ENCODE measurements at places on chromosomes 6 and 20. TPM values are rescaled to one million over a fixed set of nuclear protein-coding genes. Genes with fewer than 3 reads are reported as not detected.

DNA sequence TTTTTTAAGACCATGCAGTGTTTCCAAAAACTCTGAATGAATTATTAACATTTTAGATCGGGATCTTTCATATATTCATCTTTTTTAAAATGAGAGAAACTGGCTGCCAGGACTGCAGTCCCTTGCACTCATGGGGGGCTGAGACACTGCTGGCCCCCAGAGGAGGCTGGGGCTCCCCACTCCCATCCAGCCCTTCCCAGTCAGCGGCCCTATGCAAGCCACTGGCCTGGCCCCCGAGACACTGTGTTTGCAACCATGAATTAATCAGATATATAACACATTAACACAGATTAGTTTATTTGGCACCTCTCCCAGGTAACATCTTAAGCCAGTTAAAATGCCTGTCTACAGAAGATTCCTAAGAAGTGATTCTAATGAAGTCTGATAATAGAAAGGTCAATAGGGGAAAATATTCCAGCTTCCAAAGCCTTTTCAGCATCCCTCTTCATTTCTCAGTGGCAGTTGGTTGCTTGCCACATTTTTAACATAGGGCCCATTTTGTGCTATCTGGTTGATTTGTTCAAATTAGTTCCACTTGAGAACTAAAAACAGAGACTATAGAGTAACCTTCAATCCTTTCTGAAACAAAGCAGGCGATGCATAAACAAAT is 184.4 kb upstream of the FBXL4 start:
- DNase-seq: no peak

The SLC16A10 gene
- polyA plus RNA-seq: 4.3 TPM

The C20orf141 gene
- not detected for polyA plus RNA-seq

DNA sequence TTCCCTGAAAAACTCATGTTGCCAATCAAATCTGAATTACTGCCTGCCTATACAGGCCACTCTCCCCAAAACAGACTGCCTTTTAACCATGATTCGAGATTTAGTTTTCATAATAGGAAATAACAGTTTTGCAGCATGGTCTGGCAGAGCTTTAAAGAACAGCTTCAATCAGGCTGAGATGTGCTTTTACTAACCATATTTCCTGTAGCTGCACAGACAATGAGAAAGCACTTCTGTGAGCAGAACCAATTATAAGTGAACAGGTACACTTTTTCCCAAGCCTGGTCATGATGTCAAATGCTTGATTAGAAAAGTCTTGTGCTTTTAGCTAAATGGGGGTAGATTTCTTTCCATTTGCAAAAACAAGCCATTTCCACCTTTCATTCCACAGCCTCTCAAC is 108.2 kb downstream of the THEMIS start:
- DNase-seq: no peak

The PRKN gene
- 2.4 TPM for polyA plus RNA-seq

The RIOK1 gene
- 37.1 TPM for polyA plus RNA-seq

DNA sequence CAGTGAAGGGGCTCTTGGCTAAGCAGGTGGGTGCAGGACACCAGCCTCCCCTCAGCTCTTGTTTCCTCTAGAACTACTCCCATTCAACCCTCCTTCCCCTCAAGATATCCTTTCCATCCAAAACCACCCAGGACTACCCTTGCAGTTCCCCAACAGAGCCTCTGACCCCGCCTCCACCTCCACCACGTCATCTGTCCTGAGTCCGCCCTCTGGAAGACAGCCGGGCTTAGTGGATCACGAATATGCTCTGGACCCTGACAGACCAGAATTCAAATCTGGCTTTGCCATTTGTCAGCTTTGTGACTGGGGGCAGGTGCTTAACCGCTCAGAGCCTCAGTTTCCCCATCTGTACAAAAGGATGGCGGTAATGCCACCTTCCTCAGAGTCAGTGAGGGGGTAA is 31.4 kb downstream of the TFEB start:
- DNase-seq: no peak

GRCh38 chr6:149694921-149695320 is 23.0 kb downstream of the LATS1 start:
- no peak for DNase-seq

DNA sequence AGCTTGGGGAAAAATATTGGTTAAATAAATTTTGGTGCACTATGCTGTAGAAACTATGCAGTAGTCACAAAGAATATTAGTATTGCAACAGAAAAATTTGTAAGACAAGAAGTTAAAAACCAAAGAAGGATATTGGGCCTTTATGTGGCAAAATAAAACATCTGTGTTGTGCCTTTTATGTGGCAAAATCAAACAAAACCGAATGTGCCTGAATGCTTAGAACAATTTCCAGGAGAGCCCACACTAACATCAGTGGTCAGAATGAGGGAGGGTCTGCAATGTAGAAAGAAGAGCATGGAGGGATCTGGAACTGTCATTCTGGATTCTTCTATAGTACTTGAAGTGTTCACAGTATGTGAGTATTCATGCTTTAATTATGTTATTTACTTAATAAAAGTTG is 75.2 kb downstream of the L3MBTL3 start:
- DNase-seq: no peak

DNA sequence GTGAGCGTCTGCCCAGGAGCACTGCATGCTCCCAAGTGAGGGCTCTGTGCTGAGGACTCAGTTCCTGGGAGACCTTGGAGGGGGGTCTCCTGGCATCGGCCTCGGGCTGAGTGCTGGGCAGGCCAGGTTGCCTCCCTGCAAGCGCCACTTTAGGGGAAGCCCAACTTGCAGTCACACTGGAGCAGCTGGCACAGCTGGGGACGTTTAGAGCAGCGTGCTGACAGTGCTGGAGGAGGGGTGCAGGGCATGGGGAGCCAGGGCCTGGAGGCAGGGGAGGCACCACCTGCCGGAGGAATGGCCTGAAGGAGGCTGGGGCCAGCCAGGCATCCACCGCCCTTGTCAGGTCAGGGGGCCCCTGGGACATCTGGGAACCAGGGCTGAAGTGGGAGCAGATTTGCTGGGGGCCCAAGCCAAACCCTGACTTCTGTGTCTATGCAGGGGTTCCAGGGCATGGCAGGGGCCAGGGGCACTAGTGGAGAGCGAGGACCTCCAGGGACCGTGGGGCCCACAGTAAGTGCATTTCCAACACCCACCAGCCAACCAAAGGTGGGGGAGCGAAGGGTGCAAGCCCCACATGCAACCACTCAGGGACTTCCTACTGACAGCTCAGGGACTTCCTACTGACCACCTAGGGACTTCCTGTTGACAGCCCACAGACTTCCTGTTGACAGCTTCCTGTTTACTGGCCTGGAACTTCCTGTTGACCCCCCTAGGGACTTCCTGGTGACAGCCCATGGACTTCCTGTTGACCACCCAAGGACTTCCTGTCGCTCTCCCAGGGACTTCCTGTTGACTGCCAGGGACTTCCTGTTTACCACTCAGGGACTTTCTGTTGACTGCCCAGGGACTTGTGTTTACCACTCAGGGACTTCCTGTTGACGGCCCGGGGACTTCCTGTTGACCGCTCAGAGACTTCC is 33.6 kb downstream of the COL20A1 start:
- no peak for DNase-seq

The E2F1 gene
- polyA plus RNA-seq: 13.1 TPM

DNA sequence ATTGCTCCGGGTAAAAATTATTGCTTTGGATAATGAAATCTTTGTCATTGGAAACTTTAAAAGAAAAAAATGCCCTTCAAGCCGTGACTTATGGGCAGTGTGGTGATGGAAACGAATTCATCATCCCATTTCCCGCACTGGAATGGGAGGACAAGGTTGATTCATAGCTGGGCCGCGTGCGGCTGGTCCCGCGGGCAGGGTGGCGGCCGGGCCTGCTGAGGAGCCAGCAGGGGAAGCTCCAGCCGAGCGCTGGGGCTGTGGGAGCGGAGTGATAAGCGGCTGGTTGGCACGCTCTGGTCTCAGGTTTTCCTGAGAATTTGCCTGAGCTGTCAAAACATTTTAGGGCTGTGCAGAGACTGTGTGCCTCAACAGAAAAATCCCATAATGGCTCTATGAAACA is 351.7 kb downstream of the CDC5L start:
- no peak for DNase-seq

The BCAS4 gene
- 8.2 TPM for polyA plus RNA-seq

The GPLD1 gene
- polyA plus RNA-seq: 3.1 TPM

DNA sequence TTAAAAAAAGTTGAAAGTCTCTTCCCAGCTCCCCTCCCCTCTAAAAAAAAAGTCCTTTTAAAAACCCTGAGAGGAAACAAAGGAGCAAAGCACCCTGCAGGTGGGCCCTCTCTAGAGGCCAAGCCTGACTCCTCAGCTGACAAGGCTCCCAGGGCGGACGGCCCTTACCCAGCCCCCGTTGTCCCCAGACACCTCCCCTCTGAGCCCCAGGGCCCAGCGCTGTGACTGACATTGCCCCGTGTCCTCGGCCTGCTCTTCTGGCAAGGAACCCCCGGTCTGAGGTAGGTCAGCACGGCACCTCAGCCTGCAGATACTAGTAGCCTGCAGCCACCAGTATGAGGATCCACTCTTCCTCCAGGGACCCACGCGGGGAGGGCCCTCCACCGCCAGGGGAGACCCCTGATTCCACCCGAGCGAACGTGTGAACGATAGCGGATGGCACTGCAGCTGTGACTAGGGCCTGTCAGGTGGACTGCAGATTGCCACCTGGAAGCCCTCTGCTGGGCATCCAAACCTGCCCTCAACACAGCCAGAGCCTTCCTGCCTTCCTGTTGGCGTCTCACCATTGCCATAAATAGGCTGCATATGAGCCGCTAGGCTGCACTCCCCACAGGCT is 34.2 kb downstream of the FOXC1 start:
- no peak for DNase-seq

The PTCHD4 gene
- polyA plus RNA-seq: 0.48 TPM

DNA sequence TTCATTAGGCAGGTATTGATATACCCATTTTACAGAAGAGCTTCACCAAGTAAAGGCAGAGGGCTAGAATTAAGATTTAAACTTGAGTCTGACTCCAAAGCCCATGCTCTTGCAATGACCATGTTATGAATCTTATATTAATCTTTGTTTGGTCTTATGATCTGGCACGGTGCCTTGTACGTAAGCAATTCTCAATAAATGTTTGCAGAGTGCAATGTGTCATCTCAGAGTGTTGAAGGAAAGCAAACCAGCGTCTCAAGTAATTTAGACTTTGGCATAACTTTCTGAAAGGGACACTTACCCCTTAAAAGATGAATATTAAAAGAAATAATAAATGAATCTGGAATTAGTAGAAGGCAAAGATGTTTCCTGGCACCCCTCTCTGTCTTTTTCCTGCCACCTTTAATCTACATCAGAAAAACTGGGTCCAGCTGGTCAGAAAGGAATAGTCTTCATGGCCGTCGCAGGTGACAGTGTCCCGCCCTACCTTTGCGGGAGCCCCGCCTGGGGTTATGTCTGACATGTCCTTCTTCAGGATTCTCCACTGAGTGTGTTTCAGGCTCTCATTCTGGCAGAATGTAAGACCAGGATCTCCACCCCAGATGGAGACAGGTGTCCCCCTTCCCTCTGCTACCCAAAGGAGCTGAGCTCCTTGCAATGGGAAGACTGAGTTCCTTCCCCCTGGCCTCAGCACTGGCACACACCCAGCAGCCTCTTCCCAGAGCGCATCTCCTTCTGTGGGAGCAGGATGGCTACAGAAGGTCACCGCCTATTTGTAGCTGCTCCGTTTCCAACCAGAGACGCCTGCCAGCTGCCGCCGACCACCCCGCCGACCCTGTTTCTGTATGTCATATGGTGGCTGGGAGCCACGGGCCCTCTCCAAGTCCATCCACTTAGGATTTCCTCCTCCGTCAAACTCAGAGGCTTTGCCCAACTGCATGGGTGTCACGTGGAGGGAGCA is 266.3 kb upstream of the ECI2 start:
- DNase-seq: peak; percentile 6

DNA sequence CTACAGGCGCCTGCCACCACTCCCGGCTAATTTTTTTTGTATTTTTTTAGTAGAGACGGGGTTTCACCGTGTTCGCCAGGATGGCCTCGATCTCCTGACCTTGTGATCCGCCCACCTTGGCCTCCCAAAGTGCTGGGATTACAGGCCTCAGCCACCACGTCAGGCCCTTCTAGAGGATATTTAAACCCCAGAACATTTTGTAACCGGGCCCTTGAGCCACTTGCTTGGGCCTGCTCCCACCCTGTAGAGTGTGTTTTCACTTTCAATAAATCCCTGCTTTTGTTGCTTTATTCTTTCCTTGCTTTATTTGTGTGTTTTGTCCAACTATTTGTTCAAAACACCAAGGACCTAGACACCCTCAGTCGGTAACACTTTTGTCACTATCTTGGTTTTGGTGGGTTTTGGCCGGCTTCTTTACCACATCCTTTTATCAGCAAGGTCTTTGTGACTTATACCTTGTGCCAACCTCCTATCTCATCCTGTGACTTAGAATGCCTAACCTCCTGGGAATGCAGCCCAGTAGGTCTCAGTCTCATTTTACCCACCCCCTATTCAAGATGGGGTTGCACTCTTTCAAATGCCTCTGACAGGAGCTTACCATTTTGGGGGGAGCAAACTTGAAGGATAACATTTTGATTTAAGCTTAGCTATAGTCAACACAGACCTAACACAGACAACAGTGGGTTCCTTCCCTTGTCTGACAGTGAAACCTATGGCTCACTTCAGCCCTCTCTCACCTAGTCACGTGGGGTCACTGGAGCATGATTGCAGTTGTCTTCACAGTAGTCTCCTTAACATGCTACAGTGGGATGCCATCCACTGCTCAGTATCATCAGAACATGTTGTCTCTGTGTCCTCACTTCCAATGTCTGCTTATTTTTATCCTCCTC is 27.9 kb upstream of the KIF6 start:
- no peak for DNase-seq

- no peak for DNase-seq
Measured at GRCh38 chr20:39225978-39226377, 263.8 kb downstream of the DHX35 start.

The OR2J3 gene
- polyA plus RNA-seq: not detected

Measured in right lung (tissue), 10 donors.